ENCODE measurements at places on chromosomes 4 and X. TPM values are rescaled to one million over a fixed set of nuclear protein-coding genes. Genes with fewer than 3 reads are reported as not detected.

DNA sequence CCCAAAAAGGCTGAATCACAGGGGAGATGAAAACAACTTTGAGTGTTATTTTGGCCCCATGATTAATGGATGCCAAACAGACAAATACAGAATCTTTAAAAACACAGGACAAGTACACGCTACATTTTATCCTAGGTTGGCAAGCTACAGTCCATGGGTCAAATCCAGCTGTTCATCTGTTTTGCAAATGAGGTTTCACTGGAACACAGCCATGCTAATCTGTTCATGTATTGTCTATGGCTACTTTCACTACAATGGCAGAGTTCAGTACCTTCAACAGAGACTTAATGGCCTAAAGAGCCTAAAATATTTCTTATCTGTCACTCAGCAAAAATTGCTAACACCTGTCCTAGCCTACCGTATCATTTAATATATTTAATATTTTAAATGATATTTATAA is 1548.5 kb upstream of the IGFBP7 start:
- DNase-seq, result no peak

GRCh38 chr4:97761445-97762114 is 381.7 kb downstream of the STPG2 start:
- DNase-seq, result no peak

- DNase-seq, result no peak
These were observed 96.3 kb downstream of the TMA16 start for GRCh38 chr4:163590619-163591264.

- DNase-seq, result no peak
These were observed 15.9 kb downstream of the SH3TC1 start for GRCh38 chr4:8215001-8215427.

GRCh38 chr4:749698-750666 is 44.4 kb downstream of the PCGF3 start:
- no peak for DNase-seq

NKAP gene
- 16.4 TPM for polyA plus RNA-seq

MND1 gene
- 14.9 TPM for polyA plus RNA-seq

SPACA5 gene
- not detected for polyA plus RNA-seq

USP17L12 gene
- polyA plus RNA-seq, result not detected

All from left renal pelvis (tissue), 4 donors.